SK-MEL-5 (cell line): ENCODE measurements at places on chromosomes 6 and 20. TPM values are rescaled to one million over a fixed set of nuclear protein-coding genes. Genes with fewer than 3 reads are reported as not detected.

The EYA4 gene
- 52.9 and 55.3 TPM in 2 replicates for total RNA-seq

The NKX2-2 gene
- total RNA-seq = 0.13 TPM in 1 of 2 replicates, not detected in the other

The EYS gene
- 0.03 TPM in 1 of 2 replicates, not detected in the other for total RNA-seq

- DNase-seq = no peak
Measured at GRCh38 chr20:41276317-41276751, 41.2 kb downstream of the ZHX3 start.

DNA sequence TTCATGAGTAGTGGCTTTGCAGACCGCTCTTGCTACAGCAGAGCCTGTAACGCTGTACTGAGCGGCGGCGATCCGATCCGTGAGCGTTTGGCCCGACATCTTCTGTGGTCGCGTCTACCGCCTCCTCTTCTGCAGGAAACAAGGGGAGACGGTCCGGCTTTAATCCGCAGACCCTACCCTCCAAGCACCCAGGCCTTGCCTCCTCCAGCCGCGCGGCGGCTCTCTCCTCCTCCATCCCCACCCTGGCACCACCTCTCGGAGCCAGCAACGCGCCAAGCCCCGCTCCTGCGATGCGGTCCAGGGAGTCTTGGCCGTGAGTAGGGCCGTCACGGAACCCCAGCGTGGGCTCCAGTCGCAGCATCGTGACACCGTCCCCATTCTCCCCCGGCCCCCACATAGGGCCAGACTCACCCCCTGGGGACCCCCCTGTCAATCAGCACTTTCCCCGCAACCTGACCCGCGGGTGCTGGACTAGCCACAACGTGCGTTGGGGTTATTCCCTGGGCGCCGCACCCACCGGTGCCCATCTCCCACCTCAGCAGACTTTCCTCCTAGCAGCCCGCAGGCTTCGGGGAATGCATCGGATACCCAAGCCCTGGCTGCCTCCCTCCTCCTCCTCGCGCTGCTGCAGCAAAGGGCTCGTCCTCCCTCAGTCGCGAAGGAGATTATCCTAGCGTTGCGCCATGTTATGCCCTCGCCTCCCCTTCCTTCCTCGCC lies 914 bp downstream of the SNAP91 start:
- DNase-seq = no peak

DNA sequence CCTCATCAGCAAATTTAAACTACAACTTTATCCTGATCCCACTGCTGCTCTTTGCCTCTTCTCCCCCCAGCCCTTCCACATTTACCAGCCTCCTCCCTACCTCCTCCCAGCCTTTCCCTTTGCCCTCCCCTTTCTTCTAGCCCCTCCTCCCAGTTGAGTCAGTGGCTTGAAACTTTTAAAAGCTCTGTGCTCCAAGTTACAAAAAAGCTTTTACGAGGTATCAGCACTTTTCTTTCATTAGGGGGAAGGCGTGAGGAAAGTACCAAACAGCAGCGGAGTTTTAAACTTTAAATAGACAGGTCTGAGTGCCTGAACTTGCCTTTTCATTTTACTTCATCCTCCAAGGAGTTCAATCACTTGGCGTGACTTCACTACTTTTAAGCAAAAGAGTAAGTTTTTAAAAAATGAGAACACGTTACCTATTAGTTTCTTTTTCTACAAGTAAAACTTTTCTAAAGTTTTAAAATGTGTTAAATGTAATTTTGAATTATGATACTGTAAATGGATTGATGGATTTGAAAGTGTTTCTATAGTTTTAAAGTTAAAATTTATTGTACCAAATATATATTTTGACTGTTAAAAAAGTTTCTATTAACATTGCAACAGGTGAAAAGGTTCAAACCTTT lies at the start of gene GJA1:
GJA1 (plus strand) TSS at position 203 of the 626 bp plus-strand sequence. CDS start 11,202 bp downstream, outside the sequence.
- DNase-seq = no peak
